ENCODE measurements at places on chromosomes 1 and 21.

DNA sequence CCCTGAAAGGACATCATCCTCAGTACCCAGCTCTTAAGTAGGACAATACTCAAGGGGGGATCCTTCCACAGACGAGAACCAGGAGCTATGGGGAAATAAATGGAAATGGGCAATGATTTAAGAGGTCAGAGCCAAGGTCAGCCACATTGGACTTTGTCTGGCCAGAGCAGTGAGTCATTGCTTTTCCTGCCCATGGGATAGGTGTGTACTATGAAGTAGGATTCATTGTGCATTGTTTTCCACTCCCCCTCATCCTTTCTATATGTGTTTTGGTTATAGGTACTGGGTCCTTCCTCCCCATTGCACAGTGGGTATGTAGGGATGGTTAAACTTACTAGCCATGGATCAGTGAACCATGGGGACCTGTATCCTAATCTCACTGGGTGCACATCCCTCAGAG is 328.9 kb upstream of the USP25 start:
- DNase-seq = no peak

DNA sequence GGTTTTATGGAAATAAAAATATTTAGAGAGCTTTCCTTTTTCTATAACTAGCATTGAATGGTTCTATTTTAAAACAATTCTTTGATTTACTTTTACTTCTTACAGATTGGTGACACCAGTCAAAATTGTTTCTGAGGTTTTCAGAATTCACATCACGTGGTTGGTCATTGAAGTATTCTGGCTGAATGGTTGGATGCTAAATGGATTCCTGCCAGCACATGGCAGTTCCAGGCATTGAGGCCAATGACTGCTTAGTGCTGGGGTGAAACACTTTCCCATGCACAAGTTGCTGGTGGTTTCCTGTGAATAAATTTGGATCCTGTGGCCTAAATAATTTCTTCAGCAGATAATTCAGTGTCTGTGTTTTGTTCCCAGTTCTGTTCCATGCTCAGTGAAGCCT is 20.6 kb downstream of the NCAM2 start:
- no peak for DNase-seq

GRCh38 chr1:204227351-204227750 is 13.6 kb upstream of the GOLT1A start:
- no peak for DNase-seq

DNA sequence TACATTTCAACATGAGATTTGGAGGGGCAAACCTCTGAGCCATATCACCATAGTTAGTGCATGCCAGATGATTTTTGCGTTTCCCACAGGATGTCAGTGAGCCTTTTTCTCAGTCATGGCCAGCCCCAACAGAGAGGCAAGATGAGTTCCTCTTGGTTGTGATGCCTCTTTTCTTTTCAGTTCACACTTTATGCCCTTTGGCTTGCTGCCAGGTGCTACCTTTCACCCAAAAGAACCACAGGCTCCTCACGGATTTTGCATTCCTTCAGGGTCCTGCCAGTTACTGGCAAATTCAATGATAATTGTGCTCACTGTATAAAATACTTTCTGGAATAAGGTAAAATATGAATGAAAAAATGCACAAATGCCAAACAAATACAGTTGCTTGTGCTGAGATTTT is 411.3 kb downstream of the KIF26B start:
- no peak for DNase-seq

DNA sequence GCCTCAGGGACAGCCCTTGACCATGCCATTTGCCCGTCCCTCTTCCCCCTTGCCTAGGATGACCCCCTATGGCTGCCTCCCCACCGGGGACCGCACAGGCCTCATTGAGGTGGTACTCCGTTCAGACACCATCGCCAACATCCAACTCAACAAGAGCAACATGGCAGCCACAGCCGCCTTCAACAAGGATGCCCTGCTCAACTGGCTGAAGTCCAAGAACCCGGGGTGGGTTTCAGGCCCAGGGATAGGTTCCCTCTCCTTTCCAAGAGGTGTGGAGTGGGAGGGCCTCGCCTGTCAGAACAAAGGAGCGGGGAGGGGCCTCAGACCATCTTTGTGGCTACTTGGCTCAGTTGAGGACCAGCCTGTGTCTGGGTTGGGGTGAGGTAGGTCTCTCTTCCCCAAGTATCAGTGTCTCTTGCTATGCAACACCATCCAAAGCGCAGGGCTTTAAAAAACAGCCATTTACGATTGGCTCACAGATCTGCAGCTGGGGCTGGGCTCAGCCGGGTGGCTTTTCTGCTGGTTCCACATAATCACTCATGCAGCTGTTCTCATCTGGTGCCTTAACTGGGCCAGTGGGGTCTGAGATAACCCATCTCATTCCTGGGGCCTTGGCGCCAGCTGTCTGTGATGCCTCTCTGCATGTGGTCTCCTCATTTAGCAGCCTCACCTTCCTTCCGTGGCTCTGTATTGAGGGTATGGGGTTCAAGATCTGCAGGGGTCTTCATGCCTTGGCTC is 71.7 kb downstream of the PIK3CD start:
- peak; percentile 23 for DNase-seq

DNA sequence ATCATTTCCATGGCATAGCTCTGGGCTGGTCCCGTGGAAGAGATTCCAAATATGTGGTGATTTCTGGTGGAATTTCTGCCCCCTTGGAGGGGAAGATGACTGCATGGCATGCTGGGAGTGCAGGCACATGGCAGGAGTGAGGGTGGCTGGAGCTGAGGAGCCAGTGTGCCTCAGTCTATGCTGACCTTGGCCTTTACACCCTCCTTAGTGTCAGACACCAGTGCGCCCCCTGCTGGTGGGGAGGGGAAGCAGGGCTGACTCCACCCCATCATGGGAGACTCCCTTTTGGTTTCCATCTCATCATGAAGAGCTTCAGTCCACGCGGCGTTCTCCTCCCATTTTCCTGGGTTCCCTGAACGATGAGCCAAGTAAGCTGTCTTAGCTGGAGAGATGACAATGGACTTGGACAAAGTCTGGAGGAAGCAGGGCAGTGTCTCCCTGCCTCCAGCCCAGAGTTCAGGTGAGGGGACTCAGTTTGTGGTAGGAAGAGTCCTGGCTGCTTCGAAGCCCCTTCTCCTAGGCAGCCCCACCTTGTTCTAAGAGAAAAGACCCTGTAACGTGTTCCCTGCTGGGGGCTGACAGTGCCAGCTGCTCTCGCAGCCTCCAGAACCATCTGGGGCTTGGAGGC is 10.3 kb downstream of the ALX3 start:
- peak; percentile 41 for DNase-seq

- no peak for DNase-seq
Observed at GRCh38 chr21:17429936-17430335, 82.9 kb upstream of the CXADR start.

GRCh38 chr1:58695206-58695605 is 4.7 kb downstream of the MYSM1 start:
- DNase-seq = no peak

- DNase-seq = no peak
Observed at GRCh38 chr21:45073301-45074047, 906 bp upstream of the ADARB1 start.

DNA sequence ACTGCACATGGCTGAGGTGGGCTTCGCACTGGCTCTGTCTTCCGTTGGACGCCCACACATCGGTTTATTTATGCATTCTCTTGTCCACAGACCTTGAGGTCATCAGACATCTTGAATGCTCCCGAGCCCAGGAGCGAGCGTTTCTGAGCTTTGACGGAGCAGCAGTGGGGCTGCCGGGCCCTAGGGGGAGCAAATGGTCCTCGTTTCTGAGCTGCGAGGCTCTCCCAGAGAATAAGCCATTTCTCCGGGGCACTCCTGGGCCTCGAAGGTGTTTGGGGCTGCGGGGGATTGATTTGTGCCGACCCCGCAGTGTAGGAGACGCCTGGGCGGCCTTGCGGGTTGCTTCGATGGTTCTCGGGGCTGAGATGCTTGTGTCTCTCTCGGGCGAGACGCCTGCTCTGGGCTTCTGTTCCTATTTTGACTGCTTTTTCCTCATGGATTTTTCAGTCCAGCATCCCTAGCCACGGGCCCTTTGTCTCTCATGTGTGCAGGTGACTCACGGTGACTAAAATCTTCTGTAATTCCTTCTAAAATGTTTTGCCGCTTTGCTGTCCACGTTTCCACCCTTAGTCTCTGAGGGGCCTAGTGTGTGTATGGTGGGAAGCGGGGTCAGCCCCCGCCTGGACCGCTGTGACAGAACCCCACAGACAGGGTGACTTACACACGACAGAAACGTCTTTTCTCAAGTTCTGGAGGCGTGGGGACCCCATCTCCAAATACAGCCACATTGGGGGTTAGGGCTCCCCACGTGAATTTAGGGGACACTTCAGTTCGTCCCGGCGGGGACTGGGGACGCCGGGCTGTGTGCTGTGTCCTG is 62.1 kb downstream of the FAAP20 start:
- no peak for DNase-seq
